ENCODE measurements at places on chromosomes 5 and 9.

DNA sequence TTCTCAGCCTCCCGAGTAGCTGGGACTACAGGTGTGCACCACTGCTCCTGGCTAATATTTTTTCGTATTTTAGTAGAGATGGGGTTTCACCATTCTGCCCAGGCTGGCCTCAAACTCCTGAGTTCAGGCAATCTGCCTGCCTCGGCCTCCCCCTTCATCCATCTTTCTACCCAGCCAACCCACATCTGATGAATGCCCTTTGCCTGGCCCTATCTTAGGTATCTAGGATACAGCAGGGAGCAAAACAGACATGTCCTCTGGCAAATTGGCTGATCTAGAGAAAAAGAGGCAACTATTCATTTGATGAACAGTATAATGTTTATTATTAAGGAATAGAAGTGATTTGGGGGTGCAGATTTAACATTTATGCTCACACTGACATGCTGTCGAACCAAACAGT, 123.0 kb downstream of the TRIO start:
- DNase-seq = no peak

DNA sequence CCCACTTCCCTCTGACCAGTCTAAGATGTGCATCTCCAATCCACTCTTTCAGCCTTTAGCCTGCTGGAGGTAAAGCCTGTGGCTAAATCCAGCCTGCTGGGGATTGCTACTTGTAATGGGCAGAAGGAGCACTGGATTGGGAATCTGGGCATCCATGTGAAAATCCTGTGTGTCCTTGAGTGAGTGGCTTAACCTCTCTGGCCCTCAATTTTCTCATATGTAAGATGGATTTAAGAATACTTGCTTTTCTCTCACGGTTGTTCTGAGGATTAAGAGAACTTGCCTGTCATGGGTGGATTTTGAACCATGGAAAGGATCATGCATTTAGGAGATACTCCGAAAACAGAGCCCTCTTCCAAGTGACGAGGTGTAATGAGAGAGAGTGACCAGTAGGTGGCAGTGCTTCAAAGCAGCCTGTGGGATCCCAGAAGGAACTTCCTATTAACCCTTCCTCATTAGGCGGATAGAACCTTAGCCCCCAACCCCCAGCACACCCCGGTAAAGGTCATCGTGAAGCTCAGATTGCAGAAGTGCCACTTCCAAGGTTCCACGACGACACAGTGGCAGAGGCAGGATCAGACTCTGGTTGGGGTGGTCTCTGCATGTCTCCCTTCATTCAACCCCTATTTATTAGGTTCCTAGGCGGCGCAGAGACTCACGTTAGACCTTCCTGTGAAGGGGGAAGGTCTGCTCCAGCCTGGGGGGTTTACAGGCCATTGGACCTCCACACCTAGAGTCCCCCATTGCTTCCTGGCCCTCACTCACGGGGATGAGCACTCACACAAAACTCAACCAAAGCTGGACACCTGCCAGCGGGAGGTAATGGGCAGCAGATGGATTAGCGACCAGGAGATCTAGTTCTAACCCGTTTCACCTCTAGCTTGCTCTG, 68.7 kb upstream of the ZNF618 start:
- DNase-seq = peak; percentile 35

DNA sequence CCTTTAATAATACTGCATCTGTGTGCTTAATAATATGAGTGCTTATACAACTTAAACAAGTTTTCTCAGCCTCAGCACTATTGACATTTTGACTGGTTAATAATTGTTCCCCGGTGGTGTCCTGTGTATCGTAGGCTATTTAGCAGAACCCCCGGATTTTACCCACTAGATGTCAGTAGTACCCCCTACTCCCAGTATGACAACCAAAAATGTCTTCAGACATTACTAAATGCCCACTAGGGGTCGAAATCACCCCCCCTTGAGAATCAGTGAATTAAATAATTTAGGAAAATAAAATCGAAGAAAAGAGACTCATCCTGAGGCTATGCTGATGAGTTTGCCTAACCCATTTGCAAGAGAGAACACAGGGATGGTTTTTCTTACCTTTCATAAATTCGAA, 166.3 kb downstream of the ATP10B start:
- no peak for DNase-seq

GRCh38 chr5:133426264-133426663, 186.1 kb downstream of the FSTL4 start:
- DNase-seq = no peak

DNA sequence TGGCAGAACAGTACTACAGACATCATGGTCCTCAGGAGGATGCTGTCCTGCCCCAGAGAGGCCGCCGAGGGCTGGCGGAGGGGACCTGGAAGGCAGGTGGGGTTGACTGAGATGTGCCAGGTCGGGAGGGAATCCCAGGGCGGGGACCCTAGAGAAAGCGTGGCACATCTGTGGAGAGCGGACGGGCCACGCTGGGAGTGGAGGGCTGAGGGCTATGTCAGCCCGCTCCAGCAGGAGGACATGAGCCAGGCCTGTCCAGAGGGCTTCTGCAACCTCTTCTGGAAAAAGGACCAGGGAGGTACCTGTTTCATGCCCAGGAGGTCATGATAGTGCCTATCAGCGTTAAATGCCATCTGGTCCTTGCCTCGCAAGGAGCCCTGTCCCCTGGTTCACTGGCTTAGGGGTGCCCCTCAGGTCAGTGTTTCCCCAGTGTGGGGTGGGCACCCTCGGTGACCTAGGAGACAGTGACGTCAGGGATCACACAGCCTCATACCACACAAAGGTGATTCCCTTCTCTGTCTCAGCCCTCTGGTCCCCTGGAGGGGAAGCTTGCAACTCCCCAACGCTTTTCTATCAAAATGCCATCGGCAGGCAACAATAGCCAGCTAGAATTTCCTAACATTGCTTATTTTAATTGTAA, 103.6 kb upstream of the IER5L start:
- no peak for DNase-seq

DNA sequence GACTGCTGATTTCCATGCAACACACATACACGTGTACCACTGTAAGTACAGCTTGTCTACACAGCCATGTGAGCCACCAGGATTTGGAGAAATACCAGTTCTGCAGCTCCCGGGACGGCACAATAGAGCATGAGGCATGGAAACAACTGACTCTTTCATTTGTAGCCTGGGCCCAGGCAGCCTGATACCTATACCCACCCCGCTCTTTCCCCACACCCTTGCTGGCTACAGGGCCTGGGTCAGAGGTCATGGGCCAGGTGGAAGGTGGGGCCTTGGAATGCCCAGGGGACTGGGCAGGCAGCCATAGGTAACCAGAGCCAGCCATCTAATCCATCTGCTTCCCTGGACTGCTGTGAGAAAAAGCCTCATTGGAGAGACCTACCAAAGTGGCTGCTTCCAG, 39.0 kb upstream of the ZSWIM6 start:
- DNase-seq = no peak

DNA sequence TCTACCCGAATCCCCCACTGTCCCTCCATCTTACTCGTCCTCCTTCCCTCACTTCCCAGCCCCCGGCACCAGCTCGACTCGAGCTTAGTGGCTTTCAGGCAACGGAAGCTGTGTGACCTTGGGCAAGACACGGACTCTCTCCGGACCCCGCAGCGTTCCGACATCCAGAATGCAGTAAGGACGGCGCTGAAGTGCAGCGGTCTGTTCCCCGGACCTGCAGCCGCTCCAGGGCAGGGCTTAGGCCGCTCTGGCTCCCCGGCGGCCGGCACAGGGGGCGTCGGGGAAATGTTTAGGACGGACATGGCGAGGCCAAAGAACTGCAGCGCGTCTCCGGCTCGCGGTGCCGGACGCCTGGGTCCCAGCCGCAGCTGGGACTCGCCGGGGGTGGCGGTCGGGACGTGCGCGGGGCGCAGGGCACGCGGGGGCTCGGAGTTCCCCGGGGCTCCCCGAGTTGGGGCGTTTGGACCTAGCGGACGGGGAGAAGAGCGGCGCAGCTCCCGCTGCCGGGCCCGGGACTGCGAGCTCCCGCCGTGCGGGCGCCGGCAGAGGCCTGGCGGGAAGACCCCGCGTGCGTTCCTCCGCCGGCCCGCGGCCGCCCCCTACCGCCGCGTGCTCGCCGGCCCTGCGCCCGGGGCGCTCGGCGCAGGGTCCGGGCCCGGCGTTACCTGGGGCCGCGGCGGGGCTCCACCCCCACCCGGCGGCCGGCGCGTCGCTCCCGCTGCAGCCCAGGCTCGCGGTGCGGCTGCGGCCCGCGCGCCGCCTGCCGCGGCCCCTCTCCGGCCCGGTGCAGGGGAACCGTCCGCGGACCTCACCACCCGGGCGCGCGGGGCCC, 5.6 kb upstream of the RNF44 start:
- DNase-seq = no peak

Data from omental fat pad (tissue), 4 donors.